ENCODE measurements at places on chromosomes 13 and 19.

DNA sequence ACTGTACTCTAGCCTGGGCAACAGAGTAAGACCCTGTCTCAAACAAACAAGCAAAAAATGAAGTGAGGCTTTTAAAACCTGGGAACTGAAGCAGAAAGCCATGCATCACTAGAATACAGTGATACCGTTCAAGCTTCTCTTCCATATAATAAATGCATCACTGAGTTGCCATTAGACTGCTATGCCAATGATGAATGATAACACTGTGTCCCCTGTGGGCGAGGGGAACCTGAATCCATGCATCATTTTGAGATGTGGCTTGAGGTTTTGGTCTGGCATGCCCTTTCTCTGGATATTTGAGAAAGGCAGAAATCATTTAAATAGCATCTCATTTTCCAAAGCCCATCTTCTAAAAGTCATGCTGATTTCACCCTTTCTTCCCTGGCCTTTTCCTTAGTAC, 1.5 kb upstream of the FAM124A start:
- no peak for DNase-seq

DNA sequence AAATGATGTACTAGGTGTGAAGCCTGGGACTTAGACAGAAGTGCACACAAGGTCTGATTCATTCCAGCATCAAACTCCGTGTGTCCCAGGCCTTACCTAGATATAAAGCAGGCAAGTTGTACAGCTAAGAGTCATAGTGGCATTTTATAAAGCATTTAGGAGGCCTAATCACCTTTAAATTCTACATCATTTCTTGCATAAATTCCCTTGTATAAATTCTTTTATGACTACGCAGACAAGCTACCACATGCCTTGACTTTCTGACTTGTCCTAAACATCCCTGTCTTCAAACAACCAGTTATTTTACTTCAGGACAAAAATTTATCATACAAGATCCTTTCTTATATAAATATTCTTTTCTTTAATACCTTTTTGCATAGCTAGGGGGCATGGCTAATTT, 22.5 kb downstream of the TMEM255B start:
- no peak for DNase-seq

- DNase-seq: no peak
These were observed 7.8 kb upstream of the C19orf84 start for GRCh38 chr19:51398096-51398704.

DNA sequence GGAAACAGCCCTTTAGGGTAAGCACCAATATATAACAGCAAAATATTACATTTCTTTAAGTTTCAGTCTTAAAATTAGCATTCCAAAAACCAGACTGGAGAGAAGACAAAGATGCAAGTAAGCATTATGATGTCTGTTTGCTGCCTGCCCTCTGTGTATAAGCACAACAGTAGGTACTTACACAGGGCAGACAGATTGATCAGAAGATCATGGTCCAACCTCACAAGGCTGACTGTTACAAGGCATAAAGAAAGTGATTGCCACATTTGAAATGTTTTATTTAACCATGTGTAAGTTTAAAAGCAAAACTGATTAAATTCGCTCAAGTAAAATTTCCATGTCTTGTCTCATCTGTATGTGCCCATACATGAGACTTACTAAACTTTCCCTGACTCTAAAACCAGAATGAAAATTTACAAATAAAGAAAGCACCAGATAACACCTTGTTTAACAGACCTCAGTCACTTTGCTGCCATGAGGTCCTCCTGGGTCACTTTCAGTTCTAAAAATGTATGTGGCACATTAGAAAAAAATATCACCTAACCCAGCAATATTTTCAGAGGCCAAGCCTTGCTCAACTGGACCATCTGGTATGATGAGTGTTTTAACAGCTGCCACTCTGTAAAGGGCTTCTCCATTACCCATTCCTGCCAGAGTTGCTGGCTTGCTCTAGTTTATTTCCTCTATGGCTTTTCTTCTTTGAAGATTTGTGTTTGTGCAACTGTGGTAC, 297.0 kb downstream of the RBM26 start:
- no peak for DNase-seq

- DNase-seq: no peak
These were observed 56.1 kb upstream of the STK24 start for GRCh38 chr13:98632961-98633360.

DNA sequence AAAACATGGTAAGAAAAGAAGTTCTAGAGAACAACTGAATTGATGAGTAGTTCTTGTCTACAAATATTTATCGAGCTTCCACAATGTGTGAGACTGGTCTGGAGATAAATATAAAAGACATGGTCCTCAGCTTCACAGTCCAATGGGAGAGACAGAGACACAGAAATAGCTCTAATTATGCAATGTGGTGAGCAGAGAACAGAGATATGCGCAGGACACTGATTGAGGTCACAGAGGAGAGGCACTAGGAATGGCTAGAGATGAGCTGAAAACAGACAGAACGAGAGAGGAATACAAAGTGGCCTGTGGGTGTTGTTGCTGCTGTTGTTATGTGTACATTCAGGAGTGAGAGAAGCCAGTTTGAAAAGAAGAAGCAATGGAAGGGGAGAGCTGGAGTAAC, 53.2 kb downstream of the GPALPP1 start:
- DNase-seq: no peak

DNA sequence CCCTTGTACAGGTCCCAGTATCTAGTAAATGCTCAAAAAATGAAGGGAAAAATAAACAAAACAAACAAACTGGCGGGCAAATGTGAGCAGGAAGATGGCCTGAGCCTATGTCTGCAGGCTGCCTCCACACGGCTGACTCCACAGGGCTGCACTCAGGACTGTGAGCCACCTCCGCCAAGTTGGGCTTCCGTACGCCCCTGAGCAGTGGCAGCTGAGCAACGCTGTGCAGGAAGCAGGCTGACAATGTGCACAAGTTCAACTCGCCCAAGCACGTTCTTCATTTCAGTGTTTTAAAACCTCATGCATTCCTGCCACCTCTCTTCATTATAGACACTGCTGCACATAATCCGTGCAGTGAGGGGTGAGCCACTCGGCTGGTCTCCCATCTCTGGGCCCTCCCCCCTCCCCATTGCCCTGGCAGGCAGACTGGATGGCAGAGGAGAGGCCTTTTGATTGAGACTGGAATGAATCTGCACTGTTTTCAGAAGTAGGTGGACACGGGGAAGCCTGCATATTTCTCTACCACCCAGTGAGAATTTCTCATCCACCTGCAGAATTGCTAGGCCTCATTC, 915.3 kb downstream of the UQCRFS1 start:
- no peak for DNase-seq

- DNase-seq: no peak
These were observed 109.5 kb upstream of the MBNL2 start for GRCh38 chr13:97112446-97113152.

DNA sequence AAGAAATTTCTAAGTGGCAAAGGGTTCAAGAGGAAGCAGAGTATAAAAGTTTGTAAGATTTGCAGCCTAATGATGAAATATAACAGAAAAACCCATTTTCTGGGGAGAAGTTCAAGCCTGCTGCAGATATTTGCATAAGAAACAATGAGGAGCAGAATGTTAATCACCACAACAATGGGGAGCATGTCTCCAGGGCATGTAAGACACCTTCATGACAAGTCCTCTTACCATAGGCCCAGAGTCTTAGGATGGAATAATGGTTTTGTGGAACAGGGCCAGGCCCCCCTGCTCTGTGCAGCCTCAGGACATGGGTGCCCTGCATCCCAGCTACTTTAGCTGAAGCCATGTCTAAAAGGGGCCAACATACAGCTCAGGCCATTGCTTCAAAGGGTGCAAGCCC, 809.0 kb upstream of the SLITRK5 start:
- DNase-seq: peak; percentile 20

GRCh38 chr13:100933841-100934240, 259.2 kb upstream of the TMTC4 start:
- DNase-seq: no peak

DNA sequence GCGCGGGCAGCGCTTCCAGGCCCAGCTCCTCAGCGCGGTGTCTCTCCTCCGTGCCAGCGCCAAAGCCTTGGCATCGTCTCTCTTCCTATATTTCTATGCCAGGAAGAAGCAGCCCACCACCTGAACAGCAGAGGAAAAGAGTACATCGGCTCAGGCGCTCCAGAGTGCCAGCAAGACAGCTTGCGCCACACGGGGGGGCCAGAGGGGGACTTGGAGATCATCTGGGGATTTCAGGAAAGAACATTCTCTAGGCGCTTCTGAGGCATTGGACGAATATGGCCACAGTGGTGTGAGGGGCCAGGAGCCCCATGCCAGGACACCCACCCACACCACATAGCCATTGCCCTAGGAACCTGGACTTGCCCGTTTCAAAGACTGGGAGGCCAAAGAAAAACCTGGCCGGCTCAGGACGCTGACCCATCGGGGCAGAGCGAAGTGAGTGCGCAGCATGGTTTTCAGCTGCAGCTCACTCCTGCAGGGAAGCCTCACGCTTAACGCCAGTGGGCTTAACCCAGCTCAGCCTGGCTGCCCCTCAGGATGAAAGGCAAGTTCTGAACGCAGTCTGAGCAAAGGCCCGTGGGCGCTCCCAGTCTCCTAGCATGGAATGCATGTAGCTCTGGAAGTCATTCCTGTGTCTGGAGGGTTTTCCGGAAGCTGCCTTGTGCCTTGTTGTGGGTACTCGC, 62.1 kb downstream of the GGACT start:
- DNase-seq: no peak

DNA sequence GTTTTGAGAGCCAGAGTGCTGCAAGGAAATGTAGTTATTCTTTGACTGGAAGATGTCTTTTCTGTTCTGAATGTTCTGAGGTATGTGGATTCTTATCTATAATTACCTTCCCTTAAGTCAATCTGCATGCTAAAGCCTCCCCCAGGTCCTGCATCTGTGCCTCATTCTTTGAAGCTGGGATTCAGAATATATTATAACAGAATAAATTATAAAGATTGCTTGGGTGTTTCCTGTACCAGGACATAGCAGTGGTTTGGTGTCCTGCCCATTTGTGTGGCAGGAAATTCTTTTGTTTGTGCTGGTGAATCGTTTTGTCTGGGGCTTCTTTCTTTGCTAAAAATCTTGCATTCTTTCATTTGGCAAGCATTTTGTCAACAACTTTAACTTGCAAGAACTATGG, 60.2 kb downstream of the ITGBL1 start:
- no peak for DNase-seq

GRCh38 chr13:42112864-42113263, 64.4 kb downstream of the DGKH start:
- DNase-seq: no peak

GRCh38 chr13:98434060-98434459, 142.8 kb downstream of the STK24 start:
- no peak for DNase-seq

GRCh38 chr13:99332456-99332855, 25.3 kb upstream of the GPR183 start:
- DNase-seq: no peak

DNA sequence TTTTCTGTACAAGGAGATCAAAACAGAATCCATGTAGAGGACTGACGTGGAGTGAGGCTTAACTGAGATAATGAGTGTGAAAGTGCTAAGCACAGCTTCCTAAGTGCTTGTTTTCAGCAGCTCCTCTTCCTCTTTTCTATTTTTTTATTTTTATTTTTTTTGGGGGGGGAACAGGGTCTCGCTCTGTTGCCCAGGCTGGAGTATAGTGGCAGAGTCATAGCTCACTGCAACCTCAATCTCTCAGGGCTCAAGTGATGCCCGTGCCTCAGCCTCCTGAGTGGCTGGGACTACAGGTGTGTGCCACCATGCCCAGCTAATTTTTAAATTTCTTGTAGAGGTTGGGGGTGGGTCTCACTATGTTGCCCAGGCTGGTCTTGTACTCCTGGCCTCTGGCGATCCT, 5.6 kb upstream of the FOSB start:
- no peak for DNase-seq

- peak; percentile 14 for DNase-seq
These were observed at the start of gene HTR2A for GRCh38 chr13:46896341-46897137. Gene HTR2A, minus strand, starts transcription at chr13:46897053. Its CDS starts 1,147 bp downstream, at chr13:46895906.

- no peak for DNase-seq
These were observed 3.3 kb downstream of the ALOX5AP start for GRCh38 chr13:30738526-30739236.

DNA sequence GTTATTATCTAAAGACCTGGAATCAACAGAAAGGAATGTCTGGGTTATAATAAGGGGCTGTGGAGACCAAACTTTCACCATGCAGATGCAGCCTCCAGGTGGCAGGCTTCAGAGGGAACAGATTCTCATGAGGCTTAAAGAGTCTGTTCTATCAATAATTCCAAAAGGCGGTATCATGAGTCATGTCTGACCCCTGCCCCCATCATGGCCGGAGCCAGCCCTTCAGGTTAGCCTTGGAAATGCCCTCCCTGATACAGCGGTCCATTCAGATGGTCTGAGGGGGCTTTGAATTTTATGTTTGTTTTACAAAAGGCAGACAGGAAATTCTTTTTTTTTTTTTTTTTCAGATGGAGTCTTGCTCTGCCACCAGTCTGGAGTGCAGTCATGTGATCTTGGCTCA, 21.7 kb upstream of the LAMP1 start:
- DNase-seq: peak; percentile 50

- no peak for DNase-seq
These were observed 69.7 kb downstream of the MLLT1 start for GRCh38 chr19:6210091-6210490.

GRCh38 chr19:7203332-7203731, 90.9 kb downstream of the INSR start:
- no peak for DNase-seq

GRCh38 chr13:53004573-53004972, 24.0 kb upstream of the OLFM4 start:
- no peak for DNase-seq

- no peak for DNase-seq
These were observed 190.9 kb downstream of the IRS2 start for GRCh38 chr13:109595471-109595870.

DNA sequence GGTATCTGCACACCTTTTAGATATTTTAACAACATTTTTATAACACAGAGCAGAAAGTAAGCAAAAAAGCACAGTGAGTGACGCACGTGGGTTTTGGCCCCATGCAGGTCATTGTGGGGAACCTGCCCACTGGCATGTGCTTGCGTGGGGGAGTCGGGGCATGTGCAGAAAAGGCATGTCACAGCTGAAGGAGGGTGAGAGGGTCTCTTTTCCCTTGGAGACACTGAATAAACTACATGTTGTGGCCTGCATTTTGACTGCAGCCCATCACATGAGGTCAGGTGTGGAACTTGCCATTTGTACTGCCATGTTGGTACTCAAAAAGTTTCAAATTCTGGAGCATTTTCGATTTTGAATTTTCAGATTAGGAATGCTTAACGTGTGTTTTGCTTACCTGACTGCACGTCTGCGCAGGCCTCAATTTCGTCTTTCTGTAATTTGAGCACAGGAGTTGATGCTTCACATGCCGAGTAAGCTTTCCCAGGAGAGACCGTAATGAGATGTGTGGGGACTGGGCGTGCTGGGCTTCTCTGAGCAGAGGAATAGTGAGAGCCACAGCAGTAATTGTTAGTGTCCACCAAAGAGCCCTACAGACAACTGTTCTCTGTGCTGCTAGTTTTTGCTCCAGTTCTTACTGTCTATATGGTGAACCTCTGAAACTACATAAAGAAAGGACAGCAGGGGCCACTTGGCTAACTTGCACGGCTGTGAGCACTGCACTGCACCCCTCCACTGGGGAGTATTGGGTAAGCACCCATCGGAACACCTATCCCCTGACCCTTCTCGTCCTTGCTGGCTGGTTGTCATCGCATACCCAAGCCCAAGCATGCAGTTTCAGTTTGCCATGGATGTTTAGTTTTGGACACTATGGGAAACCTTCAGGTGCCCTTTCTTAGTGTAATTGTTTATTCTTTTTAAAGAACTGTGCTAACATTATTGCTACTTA, 72.9 kb upstream of the GPR183 start:
- DNase-seq: no peak

Data from HAP-1 (cell line).